Epithelial cell of proximal tubule (primary cell): ENCODE measurements at places on chromosomes 1 and 21. TPM values are rescaled to one million over a fixed set of nuclear protein-coding genes. Genes with fewer than 3 reads are reported as not detected.

SLFNL1 gene
- total RNA-seq, result 0.07 TPM in 1 of 2 replicates, not detected in the other

HCRTR1 gene
- total RNA-seq, result not detected in 2 replicates

OR2G6 gene
- total RNA-seq, result not detected in 2 replicates

C1orf216 gene
- total RNA-seq, result 6.0 and 9.8 TPM in 2 replicates

BSND gene
- not detected in 2 replicates for total RNA-seq

CADM3 gene
- not detected in 2 replicates for total RNA-seq

RYR2 gene
- 0.58 and 0.63 TPM in 2 replicates for total RNA-seq

PLPPR4 gene
- 0.12 TPM in 1 of 2 replicates, not detected in the other for total RNA-seq

HSD3B1 gene
- total RNA-seq, result 0.07 TPM in 1 of 2 replicates, not detected in the other

LRRC7 gene
- total RNA-seq, result not detected in 2 replicates

LEFTY2 gene
- 0.36 TPM in 1 of 2 replicates, not detected in the other for total RNA-seq

PLD5 gene
- 0.72 and 3.7 TPM in 2 replicates for total RNA-seq

EPS8L3 gene
- not detected in 2 replicates for total RNA-seq

CHRNB2 gene
- 0.07 TPM in 1 of 2 replicates, not detected in the other for total RNA-seq

CLCA4 gene
- total RNA-seq, result not detected in 2 replicates

KLHDC9 gene
- 2.6 and 6.5 TPM in 2 replicates for total RNA-seq
